ENCODE measurements at places on chromosomes 7 and 10. TPM values are rescaled to one million over a fixed set of nuclear protein-coding genes. Genes with fewer than 3 reads are reported as not detected.

Gene TSPAN33
- 5.1 TPM for total RNA-seq

Gene MYPN
- 3.0 TPM for total RNA-seq

Gene VGF
- total RNA-seq = 19.2 TPM

Gene OGDH
- total RNA-seq = 30.5 TPM

Gene TMEM213
- total RNA-seq = not detected

Gene NAT16
- total RNA-seq = 0.15 TPM

Gene ASAH2
- total RNA-seq = 3.1 TPM

Gene ATOH7
- 0.15 TPM for total RNA-seq

Gene STARD3NL
- 50.7 TPM for total RNA-seq

Gene TAC1
- not detected for total RNA-seq

Gene MYOF
- 222 TPM for total RNA-seq

Gene ENTPD1
- total RNA-seq = not detected

Gene SLC18A3
- total RNA-seq = not detected

Gene ADCYAP1R1
- total RNA-seq = 0.02 TPM

Gene HSPA12A
- 9.7 TPM for total RNA-seq

Gene WIPF3
- total RNA-seq = 0.39 TPM

Gene CALCR
- not detected for total RNA-seq

Gene RBM20
- 3.1 TPM for total RNA-seq

Gene CAV2
- 188 TPM for total RNA-seq

Gene SLC39A12
- total RNA-seq = not detected

Gene AGMO
- total RNA-seq = 1.1 TPM

Gene PCLO
- 0.82 TPM for total RNA-seq

Gene LRIT1
- total RNA-seq = not detected

Gene ANKRD1
- total RNA-seq = 40.5 TPM

Gene ASIC3
- 11.7 TPM for total RNA-seq

Gene AKR1C2
- total RNA-seq = 3,571 TPM

Gene TES
- 66.3 TPM for total RNA-seq

Gene ENO4
- total RNA-seq = 0.06 TPM

Gene FAM25G
- 1.1 TPM for total RNA-seq

Gene SORCS3
- not detected for total RNA-seq

Gene DHX32
- total RNA-seq = 36.7 TPM

Gene PIP
- 0.36 TPM for total RNA-seq

Gene ACTA2
- total RNA-seq = 18.2 TPM

Gene ACTL6B
- total RNA-seq = not detected

Gene CPA5
- total RNA-seq = not detected

Gene OR13A1
- not detected for total RNA-seq

Gene CACNA2D1
- total RNA-seq = 7.7 TPM

Gene OGA
- total RNA-seq = 68.6 TPM
